ENCODE measurements at places on chromosomes 5 and 9.

GRCh38 chr5:143432658-143433239 lies 29.3 kb upstream of the NR3C1 start:
- DNase-seq, result no peak

DNA sequence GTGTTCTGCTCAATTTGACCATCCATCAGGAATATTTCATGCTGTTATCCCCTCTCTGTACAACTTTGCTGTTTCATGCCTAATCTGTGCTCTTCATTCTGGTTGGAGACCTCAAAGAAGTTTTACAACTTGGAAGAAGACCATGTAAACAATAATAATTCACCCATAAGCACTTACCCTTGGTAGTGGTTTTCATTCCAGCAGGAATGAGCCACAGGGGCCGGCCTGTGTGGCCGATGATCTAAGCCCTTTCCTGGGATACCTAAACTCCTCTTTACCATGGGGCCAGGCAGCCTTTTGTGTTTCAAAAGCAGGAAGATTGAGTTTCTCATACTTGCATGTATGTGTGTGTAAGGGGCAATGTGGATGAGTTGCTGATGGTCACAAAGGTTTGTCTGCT lies 165.0 kb downstream of the FGF1 start:
- DNase-seq, result no peak

GRCh38 chr5:91137647-91138046 lies 245.5 kb downstream of the ARRDC3 start:
- DNase-seq, result no peak

DNA sequence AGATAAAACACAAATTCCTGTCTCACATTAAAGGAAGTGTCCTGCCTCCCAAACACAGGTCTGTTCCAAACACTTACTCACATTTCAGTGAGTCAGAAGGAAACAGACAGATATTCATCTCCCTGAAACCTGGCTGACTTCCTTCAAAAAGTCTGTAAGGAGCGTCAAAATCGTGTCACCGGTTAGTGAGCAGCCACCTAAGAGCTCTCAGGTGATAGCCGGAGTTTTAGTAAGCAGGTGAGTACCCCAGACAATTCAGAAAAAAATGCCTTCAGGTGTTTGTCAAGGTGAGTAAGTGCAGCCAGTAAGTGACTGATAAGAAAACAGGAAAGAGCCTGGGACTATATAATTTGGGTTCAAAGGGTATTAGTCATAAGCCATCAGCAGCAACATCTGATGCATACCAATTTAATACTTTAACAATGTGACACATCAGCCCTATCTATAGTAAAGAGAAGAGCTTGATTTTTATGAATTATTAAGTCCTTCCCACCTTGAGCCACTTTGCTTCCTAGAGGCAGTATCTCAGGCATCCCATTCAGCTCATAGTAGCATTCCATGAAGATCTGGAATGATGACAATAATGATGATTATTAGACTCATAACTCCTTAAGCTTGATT lies 1.3 kb upstream of the ITGA2 start:
- no peak for DNase-seq

DNA sequence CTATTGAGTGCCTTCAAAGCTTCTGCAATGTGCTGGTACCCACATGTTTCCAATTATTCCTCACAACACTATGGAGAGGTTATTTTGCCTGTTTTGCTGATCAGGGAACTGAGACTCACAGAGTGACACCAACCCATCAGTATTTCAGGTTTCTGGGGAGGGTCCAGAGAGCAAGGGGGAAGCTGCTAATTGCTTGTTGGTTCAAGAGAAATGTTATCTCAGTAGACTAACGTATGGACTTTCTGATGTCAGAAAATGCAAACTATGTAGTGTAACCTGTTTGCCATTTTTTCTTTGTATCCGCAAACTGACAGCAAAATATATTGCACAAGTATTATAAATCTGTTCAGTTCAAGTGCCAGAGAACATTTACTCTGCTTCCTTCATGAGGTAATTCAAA lies 108.3 kb upstream of the MSX2 start:
- DNase-seq, result no peak

DNA sequence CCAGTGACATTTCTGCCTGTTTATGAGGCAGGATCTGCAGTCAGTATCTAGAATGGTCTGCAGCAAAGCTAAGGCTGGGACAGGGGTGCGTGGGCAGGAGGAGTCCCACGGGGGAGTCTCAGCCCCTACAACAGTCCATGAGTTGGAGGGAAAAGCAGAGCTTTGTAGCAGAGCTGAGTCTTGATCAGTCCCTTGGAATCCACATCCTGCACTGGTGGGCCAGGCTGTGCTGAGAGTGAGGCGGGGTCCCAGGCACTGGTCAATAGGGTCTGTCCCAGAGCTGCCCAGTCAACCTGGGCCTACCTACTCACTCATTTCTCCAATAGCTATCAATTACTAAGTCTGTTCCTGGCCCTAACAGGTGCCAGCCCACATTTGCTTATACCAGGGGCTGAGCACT lies 5.9 kb downstream of the ACSL6 start:
- no peak for DNase-seq

- DNase-seq, result no peak
Measured at GRCh38 chr9:120889606-120890271, 12.8 kb upstream of the PHF19 start.

- peak; percentile 70 for DNase-seq
Measured at GRCh38 chr9:115006660-115007059, 76.3 kb upstream of the TNFSF8 start.

DNA sequence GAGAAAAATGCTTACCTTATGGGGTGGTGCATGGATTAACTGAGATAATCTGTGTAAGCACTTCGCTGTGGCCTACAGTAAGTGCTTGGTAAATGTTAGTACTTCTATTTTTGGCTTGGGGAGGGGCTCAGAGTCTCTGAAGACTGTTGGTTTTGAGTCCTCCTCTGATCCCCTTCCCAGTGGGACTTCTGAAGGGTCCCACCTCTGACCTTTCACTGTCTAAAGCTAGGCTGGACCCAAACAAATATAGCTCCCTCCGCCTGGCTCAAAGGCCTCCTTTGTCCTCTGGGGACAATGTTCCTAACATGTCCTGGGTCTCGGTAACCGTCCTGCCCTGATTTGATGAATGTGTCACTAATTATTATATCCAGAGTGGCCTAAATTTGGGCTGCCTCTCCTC lies 34.8 kb downstream of the CAMK2A start:
- DNase-seq, result no peak

DNA sequence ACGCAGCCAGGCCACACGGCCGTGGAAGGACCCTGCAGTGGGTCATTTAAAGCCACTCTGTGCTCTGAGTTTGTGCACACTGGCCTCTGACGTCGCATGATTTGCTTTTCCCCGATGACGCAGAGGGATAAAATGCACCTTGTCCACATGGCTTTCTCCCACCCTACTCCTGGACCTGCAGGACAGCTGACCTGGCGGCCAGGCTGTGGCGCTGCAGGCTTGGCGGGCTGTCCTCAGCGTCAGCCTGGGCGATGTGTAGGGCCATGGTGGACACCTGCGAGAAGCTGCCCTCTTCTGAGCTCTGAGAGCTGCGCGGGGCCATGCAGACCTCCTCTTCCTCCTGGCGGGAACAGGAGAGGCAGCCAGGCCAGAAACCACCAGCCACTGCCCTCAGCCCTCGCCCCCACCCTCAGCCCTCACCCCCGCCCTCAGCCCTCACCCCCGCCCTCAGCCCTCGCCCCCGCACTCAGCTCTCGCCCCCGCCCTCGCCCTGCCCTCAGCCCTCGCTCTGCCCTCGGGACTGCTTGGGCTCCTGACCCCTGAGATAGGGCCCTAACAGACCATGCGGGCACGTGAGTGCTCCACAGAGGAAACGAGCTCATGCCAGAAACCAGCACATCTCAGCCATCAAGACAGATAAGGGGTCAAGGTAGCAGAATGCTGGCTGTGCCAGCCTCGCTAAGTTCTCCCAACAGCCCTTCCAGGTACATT lies 20.0 kb upstream of the SCGB3A1 start:
- DNase-seq, result no peak

DNA sequence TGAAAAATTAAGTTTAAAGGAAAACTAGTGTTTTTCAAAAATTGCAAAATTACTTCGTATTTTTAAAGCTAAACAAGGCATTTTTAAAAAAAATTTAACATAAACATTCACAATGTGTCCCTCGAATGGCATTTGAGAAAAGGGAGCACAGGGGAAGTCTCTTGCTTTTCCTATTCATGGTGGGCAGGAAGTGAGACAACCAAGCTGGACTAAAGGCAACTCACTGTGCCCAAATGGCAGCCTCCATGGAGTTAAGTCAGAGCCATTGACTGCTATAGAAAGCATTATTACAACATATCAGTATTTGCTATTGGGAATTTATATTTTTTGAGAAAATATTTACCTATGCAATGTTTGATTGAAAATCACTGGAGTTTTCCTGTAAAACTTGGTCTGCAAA lies 8.3 kb downstream of the HNRNPH1 start:
- DNase-seq, result no peak

DNA sequence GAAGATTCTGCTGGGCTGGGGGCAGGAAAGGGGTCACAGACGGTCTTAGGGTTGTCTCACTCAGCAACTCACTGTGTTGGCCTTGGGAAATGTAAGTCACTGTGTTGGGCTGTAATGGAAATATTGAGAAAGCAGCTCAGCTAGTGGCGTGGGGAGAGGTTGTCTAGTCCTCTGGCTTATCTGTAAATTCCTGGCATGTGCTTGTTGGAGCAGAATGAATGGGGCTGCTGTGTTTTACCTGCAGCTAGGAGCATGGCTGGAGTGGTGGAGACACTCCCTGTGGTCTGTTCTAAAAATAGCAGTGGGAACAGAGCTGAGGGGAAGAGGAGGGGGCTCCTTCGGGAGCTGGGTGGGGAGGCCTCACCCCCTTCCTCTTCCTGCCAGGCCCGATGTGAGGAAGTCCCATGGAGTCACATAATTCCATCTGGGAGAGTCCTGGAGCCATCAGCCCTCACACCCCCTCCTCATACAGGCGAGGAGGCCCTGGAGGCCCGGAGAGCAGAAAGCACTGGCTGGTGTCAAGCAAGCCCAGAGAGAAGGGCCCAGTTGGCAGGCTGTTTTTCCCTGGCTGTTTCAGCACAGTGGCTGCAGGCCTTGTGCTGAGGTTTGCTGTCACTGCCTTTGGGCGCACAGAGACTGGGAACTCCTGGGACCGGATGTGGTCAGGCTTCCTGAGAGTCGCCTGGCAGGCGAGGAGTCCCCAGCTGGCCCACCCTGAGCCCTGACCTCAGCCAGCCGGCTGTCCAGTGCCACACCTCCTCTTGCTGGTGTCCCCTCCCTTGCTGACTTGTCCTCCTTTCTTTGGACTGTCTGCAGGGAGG lies 84.9 kb downstream of the RGS3 start:
- peak; percentile 20 for DNase-seq

DNA sequence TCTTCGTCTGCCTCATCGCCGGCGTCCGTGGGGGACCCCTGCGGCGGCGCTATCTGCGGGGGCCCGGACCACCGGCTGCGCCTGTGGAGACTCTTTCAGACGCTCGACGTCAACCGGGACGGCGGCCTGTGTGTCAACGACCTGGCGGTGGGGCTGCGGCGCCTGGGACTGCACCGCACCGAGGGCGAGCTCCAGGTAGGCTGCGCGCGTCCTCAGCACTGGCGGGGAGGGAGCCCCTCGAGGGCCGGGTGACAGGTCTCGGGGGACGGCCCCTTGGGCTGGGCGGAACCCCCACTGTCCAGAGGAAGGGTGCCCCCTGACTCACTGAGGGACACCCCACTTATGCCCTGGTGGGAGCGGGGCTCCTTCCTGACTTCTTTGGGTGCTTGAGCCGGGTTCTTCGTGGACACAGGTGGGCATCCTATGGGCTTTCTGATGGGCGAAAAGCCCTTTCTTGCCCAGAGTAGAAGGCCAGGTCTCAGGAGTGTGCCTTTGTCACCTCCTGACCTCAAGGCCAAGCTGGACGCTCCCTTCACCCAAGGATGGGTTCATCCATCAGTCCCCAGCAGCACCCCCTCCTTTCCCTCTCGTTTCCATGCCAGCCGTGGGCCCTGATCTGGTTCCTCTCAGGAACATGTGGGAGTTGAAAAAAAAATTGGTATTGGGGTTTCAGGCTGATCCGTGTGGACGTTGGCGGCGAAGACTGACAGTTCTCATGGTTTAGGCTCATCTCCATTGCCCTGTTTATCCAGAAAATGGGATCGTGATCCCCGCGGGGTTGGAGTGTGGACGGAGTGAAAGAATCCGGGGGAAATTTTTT lies 564 bp downstream of the SLC25A25 start:
- peak; percentile 65 for DNase-seq

DNA sequence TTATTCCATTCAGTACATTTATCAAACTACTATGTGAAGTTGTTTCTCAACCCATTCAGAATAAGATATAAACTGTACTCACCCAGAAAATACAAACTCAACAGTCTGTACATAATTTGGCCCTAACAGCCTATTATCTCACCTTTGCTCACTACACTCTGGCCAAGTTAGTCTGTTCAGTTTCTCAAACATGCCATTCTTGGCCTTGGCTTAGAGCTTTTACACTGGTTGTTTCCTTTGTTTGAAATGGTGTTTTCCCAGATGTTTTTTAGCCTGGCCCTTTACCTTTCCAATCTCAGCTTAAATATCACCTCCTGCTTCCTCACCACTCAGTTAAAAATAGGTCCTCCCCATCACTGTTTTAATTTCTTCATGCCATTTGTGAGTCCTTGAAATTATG lies 13.6 kb downstream of the CDC42SE2 start:
- DNase-seq, result no peak

DNA sequence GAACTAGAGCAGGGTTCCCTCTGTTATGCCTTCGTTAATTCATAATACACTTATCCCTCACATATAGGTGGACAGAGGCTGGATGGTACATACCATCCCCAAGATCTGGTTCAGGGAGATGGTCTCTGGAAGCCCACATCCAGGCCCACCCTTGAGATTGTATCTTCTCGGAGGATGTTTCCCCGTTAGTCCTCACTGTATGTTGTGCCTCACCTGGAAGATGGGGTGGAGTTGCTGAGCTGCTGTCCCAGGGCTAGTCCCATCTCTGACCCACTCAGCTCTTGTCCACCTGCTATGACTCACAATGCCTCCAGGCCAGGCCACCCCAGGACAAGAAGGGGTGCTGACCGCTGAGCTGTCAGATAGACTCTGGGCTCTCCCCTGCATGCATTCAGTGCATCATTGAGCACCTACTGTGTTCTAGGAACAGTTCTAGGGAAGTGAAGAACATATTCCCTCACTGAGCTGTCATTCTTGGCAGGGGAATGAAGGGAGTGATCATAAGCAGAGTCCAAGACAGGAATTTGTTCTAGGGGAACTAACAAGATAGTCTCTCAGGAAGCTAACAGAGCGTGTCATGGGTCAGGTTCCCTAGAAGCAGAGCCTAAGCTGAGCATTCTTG lies at the start of gene CBY3:
CBY3 (minus strand) TSS at position 255 of the 622 bp plus-strand sequence; CDS start at position 139, 116 bp downstream.
- DNase-seq, result no peak

DNA sequence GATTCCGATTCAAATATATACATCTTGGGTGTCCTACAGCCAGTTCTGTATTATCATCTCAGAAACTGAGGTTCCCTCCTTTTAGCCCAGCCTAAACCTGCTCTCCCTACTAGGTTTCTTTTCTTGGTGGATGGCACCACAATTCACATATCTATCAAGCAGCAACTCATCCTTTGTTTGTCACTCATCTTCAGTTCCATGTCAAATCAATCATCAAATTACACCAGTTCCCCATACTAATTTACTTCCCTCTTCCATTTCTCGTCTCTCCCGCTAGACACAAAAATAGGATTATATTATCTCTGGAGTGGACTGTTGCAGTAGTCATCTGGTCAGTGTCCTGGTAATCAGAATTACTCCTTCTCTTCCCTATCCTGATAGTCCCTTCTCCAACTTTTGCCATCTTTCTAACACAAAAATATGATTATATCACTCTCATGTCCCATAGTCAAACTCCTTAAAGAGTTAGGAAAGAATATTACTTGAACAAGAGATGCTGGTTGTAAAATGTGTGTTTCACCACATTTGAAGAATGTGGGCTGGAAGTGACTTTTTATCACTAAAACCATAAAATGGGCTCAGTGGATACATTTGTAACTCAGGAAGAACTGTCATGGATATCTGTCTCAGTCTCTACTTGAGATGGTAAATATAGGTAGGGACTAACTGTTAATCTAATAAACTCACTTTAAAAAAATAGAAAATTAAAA lies 69.1 kb upstream of the RICTOR start:
- DNase-seq, result no peak
